ENCODE measurements at places on chromosomes 4 and X.

DNA sequence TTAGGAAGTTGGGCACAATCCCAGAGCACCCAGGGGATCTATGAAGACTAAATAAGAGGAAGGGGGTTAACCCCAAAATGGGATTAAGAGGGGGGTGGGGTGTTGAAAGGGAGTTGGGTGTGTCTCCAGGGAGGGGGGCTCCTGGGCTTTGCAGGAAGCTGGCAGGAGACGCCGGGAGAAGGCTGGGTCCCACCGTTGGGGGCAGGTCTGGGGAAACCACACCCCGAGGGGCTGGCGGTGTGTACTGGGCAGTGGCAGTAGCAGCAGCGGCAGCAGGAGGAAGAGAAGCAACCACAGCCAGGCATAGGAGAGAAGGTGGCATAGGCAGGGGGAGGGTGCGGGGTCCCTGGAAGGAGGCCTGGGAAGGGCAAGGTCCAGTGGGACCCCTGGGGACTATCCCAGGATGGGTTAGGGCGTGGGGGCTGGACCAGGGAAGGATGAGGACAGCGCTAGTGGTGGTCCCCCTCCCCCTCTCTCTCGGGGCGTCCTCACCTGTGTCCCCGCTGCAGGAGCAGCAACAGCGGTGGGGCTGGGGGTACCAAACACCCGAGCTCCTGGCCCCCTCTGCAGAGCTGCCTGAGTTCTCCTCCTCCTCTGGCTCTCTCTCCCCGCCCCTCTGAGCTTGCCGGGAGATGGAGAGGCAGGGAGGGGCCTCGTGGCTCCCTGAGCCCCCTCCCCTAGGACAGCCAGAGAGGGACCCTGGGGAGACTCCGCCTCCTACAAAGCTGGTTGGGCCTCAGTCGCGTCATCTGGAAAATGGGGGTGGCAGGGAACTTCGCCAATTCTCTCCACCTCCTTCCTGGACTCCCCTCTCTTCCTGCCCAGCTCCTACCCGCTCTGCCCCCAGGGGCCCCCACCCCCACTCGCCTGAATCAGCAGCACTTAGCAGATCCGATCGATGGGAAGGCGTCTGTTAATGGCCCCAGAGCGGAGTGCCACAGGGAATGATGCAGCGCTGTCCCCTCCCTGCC, at the start of gene KCND1:
Gene KCND1, minus strand, starts transcription at position 596 of the 971 bp plus-strand sequence. CDS start 1,573 bp downstream, outside the sequence.
- no peak for DNase-seq

- DNase-seq: no peak
Observed at GRCh38 chr4:94306713-94307112, 35.9 kb downstream of the HPGDS start.

GRCh38 chr4:105998171-105999063, 103.1 kb downstream of the NPNT start:
- DNase-seq: no peak

- DNase-seq: no peak
Observed at GRCh38 chrX:136450050-136450830, 37.5 kb upstream of the BRS3 start.

- DNase-seq: no peak
Observed at GRCh38 chr4:82848706-82849105, 42.2 kb downstream of the SEC31A start.

DNA sequence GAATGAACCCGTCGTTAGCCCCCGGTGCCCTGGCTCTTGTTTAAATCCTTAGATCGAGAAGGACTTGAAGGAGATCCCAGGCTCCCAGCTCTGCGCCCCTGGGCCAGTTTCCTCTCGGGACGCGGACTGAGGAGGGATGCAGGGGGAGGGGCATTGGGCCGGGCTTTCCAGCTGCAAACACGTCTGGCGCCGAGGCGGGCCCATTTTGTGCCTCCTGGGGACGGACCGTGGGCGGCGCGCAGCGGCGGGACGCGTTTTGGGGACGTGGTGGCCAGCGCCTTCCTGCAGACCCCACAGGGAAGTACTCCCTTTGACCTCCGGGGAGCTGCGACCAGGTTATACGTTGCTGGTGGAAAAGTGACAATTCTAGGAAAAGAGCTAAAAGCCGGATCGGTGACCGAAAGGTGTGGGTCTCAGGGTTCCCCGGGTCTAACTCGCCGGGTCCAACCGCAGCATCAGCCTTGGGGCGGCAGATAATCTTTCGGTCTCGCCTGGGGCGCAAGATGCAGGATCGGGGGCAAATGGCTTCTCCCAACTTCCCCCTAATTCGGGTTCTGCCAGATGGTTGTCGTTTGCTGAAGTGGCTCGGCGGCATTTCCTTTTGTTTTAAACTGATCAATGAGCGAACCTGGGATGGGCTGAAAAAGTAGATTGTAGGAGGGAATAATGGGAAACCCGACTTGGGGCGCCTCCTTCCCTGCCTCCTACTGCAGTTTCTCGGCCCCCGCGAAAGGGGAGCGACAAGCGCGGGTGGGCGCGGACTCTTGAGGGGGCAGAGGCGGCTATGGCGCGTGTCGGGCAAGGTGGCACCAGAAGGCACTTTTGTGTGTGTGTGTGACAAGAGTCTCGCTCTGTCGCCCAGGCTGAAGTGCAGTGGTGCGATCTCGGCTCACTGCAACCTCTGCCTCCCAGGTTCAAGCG, 2.9 kb downstream of the PDGFRA start:
- no peak for DNase-seq

DNA sequence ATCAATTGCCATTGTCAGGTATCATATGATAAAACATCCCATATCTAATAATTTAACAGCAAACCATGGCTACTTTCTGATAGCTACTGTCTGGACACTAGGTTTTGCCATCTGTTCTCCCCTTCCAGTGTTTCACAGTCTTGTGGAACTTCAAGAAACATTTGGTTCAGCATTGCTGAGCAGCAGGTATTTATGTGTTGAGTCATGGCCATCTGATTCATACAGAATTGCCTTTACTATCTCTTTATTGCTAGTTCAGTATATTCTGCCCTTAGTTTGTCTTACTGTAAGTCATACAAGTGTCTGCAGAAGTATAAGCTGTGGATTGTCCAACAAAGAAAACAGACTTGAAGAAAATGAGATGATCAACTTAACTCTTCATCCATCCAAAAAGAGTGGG, 7.0 kb downstream of the NPY5R start:
- no peak for DNase-seq

- no peak for DNase-seq
Observed at GRCh38 chr4:147780137-147780777, 48.4 kb downstream of the ARHGAP10 start.

DNA sequence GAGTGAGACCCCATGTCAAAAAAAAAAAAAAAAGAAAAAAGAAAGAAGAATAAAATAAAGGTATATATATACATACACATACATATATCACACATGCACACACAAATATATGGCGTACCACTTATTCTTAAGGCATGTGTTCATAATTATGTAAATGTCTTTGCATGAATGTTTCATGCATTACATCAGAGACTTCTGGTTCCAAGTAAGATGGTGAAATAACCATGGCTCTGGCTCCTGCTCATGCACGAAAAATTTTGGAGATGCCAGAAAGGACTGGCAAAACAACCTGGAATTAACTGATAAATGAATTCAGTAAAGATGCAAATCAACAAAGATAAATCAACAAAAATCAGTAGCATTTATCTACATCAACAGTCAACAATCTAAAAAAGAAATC, 19.7 kb upstream of the FHIP1A start:
- DNase-seq: no peak

DNA sequence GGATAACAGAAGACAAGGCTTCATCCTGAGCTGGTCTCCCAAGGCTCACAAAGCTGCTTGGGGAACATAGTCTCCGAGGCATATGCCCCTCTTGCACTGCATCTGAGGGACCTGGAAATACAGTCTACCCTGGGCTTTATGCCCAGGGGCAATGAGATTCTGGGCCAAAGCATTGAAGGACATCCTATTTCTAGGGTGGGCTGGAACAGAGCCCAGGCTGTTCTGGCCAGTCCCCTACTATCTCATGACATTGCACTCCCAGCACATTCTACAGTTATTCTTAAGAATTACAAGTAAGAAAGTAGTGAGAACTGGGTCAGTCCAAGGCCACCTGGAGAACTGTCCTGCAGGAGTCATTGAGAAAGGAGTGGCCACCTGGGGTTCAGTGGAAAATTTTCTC, 107.6 kb downstream of the USP46 start:
- DNase-seq: no peak
